NCI-H1105 (cell line): ENCODE measurements at places on chromosomes 1 and 21.

DNA sequence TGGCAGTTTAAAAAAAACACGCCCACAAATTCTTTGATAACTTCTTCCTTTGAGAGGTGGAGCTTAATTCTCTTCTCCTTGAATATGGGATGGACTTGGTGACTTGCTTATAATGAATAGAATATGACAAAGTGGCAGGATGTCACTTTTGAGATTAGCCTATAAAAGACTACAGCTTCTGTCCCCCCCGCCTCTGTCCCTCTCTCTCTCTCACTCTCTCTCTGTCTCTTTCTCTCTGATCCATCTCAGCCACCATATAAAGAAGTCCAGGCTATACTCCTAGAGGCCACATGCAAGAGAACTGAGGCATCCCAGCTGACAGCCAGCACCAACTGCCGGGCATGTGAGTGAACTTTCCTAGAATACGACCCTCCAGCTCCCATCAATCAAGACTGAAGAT is 7.7 kb upstream of the DMBX1 start:
- DNase-seq, result no peak

GRCh38 chr21:40404396-40404800 is 442.6 kb downstream of the DSCAM start:
- no peak for DNase-seq

DNA sequence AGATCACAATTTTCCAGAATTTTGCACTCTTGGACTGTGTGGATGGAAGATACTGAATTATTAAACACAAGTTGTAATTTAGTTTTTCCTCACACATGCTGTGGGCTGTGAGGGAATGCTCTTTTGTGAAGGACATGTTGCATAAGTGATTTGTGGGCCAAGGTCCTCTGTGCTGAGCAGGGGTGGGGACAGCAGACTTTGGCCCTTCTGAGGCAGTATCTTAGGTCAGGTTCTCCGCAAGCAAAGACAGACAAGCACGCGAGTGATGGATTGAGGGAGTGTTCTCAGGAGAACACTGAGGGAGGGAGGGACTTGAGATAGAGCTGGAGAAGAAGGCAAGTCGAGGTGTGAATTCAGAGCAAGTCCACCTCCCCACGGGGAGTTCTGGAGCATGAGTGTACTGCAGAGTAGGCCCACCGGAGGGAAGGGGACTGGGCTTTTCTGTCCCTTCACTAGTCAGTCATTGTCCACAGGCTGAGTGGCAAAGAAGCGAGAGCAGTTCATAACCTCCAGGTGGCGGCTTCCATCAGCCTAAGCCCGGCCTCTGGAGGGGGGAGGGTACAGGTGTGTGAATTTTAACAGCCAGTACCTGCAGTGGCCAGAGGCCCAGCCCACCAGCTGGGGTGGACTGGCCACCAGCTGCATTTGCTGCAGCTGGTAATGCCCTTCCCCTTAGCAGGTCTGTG is 19.1 kb upstream of the CD101 start:
- DNase-seq, result no peak

GRCh38 chr1:99658031-99658290 is 12.0 kb downstream of the PALMD start:
- no peak for DNase-seq

DNA sequence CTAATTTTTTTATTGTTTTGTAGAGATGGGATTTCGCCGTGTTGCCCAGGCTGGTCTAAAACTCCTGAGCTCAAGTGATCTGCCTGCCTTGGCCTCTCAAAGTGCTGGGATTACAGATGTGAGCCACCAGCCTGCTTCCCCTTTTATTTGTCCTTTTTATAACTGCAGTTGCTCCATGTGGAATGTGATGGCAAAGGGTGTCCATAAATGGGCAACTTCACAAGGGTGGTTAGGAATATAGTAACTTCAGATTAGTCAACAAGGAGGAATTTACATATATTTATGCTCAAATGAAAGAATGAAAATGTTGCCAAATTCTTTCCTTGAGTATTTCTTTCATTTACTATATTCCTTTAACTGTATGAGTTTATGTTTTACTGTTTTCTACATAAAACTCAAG is 182.9 kb downstream of the BACH1 start:
- DNase-seq, result no peak

GRCh38 chr1:43048601-43049011 is 89.9 kb upstream of the SLC2A1 start:
- DNase-seq, result no peak

DNA sequence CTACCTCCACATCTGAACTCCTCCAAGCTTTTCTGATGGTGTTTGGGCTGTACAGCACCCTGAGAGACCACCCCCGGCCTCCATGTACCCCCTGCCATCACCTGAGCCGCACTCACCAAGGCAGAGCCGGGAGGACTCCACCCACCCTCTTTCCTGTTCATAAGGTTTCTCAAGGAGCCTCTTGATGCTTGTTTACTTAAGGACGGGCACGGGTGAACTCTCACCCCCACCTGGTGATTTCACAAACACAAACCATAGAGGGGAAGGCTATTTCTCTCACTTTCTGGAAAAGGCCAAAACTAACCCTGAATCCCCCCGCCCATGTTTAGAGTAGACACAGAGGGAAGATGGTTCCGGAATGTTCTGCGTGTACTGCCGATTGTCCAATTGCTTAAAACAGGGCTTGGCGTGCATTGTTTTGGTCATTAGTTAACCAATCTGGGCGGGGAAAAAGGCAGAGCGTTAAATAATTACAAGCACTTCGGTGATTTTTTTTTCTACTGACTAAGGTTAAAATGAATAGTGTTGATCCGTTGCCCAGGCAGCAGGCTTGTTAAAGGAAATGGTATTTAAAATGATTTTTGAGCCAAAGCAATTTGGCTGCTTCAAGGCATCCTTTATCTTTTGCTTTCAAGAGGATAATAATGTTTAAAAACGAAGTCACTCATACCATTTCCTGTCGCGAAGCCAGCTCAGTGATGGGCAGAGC is 279.8 kb upstream of the VAMP3 start:
- DNase-seq, result peak; percentile 95

GRCh38 chr1:246182149-246182851 is 324.8 kb downstream of the SMYD3 start:
- no peak for DNase-seq

GRCh38 chr1:30171537-30172298 is 551.7 kb downstream of the MATN1 start:
- DNase-seq, result no peak

DNA sequence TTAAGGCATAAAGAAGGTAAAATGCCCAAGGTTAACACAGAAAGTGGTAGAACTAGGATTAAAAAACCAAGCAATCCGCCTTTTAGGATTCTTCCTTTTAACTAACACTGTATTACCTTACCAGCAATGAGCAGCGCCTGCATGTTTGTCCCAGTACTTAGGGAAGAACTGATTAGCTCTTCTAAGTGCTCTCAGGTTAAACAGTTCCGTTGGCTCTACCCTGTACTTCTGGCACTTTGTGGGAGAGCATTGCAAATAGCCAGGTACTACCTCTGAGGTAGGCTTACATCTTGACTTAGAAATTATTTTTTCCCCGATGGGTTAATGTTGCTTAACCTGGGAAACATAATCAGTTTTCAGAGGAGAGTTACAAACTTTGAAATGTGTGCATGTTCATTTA is 21.5 kb downstream of the DHX9 start:
- DNase-seq, result no peak

DNA sequence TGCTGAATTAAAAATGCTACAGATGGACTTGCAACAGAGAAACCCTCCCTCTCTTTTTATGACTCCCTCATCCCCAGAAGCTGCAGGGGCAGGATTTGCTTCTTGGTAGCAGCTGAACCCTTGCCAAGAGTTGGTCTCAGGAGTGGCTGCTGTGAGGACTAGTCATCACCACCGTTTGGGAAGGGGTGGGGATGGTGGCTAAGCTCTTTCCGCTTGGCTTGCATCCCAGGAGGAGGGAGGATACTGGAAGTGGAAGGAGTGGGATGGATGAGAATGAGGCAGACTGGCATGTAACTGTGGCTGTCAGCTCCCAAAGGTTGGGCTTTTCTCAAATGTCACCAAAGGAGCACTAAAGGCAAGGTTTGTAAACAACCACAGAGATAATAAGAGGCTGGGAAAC is 50.8 kb upstream of the COL24A1 start:
- peak; percentile 63 for DNase-seq

DNA sequence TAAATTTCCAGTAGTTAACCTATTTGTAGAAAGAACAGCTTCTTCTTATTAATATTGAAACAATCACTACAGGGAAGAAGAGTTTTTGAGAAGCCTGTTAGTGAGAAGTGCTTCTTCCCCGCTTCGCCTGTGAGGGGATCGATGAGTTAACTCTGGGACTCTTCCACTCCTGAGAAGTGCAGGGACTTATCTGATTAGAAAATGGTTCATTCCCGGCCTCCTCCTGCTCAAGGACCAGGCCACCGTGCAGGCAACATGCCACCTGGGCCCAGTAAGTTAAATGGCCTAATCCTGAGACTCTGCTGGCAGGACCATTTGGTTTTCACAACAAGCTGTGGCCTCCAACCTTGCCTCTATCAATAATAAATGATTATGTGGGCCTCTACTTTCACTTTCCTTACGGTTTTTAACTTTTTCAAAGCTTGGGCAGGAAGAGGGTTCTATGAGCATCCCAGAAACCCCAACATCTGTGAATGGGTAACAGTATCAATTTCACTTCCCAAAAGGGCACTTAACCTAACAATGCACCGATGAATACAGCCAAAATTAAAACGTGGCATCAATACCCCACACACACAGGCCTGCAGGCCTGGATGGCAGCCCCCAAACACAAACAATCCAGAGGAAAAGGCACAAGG is 33.1 kb downstream of the SIPA1L2 start:
- no peak for DNase-seq

GRCh38 chr1:187070076-187070475 is 241.3 kb downstream of the PLA2G4A start:
- no peak for DNase-seq

- no peak for DNase-seq
Measured at GRCh38 chr1:206674745-206675175, 9.9 kb upstream of the MAPKAPK2 start.

DNA sequence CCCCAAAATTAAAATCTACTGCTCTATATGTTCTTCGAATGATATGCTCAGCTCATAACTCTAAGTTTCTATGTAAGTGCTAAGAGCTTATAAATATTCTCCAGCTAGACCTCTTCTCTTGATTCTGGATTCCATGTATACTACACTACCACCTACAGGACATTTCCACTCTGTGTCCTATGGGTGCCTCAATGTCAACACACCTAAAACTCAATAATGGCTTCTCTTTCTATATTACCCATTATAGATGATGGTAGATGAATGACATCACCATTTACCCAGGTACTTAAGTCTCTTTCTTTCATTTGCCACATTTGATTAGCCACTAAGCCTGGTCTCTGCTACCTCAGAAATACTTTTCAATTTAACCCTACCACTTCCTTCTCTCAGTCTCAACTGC is 41.3 kb downstream of the TBX19 start:
- peak; percentile 39 for DNase-seq

DNA sequence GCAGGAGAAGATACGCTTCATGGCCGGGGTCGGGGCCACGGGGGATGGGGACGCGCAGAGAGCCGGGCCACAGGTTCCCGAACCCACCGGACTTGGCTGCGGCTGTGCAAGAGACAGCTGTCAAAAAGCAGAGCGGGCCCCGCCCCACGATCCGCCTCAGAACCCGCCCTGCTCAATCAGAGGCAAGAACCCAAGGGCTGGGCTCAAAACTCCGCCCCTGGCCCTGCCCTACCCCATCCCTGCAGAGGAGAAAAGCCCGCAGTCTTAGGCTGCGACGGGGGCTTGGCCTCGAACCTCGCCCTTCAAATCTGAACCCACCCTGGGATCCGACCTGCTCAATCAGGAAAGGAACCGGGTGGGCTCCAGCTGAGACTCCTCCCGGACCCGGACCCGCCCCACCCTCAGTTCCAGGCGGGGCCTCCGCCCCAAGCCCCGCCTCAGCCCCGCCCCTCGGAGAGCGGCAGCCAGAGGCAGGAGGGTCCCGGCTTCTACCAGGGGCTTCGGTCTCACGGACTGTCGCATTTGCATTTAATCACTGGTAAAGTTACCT is at the start of gene ANKRD35:
Gene ANKRD35 (minus strand): TSS at position 129 of the 550 bp plus-strand sequence. CDS start 108 bp downstream, at position 21.
- peak; percentile 54 for DNase-seq

- no peak for DNase-seq
Measured at GRCh38 chr1:57772580-57773195, 348.8 kb upstream of the DAB1 start.

DNA sequence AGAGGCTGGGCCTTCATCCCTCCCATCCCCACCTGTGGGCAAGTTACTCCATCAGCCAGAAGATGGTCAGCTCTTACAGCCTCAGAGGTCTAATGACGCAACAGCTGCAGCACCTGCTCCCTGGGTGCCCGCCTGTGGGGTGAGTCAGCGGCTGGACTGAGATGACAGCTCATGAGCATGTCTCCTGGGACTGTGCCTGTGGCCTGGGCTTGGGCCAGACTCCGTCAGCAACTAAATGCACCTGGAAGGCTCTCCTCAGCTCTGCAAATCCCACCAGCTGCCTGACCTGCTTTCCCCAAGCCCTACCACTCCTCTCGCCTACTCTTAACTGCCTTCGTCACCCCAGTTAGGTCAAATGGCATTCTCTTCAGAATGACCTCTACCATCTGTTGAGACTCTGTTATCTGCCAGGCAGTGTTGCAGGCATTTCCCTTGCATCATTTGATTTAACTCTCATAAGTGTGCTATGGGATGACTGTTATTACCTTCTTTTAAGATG is 47.7 kb downstream of the ETS2 start:
- no peak for DNase-seq

DNA sequence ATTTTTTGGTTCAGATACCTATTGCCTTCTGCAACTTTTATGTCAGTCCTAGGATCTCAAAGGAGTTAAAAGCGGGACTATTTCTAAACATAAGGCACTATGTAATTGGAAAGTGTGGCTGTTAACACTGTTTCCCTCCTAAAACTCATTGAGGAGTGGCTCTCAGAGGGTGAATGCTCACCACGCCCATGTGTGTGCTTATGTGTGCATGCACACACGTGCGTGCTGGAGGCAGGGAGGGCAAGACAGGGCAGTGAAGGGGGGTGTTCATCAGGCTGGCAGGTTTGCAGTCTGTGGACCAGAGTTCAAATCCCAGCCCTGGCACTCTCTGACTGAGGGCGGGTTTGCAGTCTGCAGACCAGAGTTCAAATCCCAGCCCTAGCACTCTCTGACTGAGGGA is 22.4 kb downstream of the KCNAB2 start:
- DNase-seq, result no peak

GRCh38 chr1:183577897-183578465 is 12.3 kb downstream of the NCF2 start:
- DNase-seq, result no peak

DNA sequence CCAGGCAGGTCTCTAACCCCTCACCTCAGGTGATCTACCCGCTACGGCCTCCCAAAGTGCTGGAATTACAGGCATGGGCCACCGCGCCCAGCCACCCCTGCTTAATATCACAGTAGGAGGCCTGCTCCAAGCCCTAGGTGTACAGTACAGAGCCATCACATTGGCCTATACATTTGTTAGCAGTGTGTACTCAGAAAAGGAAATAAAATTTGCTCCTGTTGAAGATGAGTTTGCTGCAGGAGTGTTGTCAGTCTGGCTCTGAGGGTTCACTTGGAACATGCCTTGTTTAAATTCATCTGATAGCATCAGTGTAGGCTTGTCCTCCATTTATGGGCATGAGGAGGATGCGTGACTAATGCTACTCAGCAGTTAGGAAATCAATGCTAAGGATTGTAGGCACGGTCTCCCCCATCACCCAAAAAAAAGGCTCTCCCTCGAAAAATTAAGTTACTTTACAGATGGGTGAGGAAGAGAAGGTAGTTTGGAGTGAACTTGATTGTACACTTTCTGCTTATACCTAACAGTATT is 4.6 kb upstream of the ENAH start:
- DNase-seq, result no peak
